ENCODE measurements at places on chromosomes 6 and 20.

DNA sequence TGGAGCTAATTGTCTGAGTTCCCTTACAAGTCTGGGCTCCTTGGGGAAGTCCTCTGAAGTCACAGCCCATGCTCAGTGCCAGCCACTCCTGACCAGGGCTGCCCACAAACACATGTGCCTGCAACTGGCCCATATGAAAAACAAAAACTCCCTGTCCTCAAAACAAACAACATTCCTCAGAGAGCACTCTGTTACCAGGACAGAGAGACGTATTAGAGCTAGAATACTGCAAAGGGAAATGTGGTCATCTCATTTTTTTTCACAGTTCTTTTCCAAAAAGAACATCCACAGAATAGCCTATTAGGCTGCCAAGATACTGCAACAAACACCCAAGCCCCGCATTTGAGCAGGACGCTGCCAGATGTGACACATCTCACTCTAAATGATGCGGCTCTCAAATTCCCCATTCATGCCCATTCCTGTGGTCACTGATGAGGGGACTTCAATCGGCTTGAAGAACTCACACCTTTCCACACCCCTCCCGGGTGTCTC is 71.1 kb downstream of the SLC22A23 start:
- DNase-seq = no peak

DNA sequence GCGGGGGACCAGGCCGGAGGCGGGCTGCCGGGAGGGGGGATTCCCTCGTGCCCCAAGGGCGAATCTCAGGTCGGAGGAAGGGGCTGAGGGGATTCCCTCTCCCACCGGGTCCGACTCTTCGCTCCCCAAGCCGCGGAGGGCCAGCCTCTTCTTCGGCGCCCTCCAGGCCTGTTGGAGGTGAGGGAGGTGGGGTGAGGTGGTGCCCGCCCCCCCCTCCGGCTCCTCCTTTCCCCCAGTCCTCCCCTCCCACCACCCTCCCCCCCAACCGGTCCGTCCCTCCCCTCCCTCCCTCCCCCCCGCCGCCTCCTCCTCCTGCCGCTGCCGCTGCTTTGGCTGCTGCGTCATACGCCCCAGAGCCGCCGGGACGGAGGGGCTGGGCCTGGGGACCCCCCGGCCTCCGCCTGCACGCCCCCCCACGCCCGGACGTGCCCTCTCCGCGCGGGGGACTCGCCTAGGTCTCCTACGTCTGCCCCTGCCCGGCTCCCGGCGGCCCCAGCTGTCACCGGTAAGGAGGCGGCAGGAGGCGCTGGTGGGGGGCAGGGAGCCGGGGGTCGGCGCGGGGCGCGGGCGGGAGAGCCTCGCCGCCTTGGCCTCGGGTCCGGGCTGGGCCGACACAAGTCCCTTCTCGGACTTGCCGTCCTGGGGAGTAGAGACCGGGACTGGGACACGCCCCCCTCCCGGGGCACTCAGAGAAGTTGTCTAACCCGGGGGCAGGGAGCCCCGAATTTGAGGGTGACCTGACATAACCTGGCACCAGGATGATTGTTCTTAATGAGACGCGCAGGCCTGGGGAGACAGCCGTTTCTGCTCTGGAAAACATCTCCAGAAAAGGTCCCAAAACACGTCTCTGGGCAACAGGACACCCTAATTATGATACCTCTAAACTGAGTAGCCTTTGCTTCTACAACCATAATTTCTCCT is at the start of gene PHF1:
PHF1 (plus strand) TSS at position 304 of the 921 bp plus-strand sequence. CDS start 1,250 bp downstream, outside the sequence.
- peak; percentile 95 for DNase-seq

GRCh38 chr6:149076355-149076734 is 241.2 kb upstream of the TAB2 start:
- DNase-seq = no peak

DNA sequence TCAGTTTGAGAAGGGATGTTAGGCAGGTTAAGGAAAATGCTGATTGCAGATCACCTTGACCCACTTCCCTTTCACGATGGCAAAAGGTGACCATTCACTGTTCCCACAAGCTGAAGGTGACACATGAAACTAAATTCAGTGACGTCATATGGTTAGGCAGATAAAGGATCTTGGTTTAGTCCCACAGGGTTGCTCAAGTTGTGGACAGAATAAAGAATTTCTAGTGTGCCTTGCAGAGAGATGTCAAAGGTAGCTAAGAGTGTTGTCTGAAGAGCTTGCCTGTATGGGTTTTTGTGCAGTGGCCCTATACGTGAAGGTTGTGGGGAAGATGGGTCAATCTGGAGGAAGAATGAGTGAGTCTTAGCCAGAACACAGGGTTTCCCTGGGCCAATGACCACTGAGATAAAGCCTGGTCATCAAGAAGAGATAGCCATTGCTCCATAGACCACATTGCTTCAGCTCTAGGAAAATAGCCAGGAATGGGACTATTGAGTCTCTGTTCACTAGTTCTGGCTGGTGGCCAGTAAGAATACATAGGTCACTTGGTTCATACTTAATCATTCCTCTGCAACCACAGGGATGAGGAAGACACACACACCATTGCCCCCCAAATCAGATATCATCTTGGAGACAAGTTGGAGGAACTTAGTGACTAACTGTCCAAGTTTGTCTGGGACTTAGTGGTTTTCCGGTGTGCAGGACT is 148.5 kb upstream of the ATXN1 start:
- DNase-seq = no peak

DNA sequence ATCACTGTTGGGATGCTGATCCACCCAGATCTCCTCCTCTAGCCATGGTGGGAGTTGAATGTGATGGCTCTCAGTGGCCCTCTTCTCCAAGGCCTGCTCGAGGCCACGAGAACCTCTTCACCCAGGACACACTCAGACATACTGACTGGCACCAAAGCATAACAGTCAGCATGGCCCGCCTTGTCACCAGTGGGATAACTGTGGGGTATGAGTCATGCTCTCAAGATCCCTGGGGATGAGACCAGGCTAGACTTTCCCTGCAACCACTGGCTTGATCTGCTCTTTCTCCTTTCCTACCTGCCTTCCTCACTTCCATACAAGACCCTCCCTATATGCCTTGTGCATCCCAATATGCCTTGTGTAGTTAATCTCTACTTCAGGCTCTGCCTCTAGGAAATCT is 66.8 kb downstream of the RIN2 start:
- DNase-seq = no peak

DNA sequence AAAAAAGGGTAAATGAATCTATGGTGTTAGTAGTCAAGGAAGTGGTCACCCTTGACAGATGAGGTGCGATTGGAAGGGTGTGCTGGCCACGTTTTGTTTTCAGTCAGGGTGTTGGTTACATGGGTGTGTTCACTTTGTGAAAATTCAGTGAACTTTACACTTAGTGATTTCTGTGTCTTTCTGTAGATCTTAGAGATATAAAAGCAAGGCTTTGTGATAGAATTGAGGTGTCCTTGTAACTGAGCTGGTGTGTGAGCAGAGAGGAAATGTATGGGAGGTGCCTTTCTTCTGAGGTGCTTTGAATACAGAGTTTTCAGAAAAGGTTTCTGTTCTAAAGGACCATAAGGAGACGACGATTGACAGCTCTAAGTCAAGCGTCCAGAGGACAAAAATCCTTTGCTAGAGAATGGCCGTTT is 90.5 kb downstream of the SAMD3 start:
- DNase-seq = peak; percentile 24

- no peak for DNase-seq
Observed at GRCh38 chr6:81694207-81694606, 58.3 kb downstream of the TENT5A start.

- no peak for DNase-seq
Observed at GRCh38 chr6:100209323-100210136, 215.5 kb upstream of the MCHR2 start.

- no peak for DNase-seq
Observed at GRCh38 chr6:123715006-123715863, 78.5 kb upstream of the TRDN start.

- no peak for DNase-seq
Observed at GRCh38 chr20:19009081-19009688, 195.6 kb downstream of the SCP2D1 start.

DNA sequence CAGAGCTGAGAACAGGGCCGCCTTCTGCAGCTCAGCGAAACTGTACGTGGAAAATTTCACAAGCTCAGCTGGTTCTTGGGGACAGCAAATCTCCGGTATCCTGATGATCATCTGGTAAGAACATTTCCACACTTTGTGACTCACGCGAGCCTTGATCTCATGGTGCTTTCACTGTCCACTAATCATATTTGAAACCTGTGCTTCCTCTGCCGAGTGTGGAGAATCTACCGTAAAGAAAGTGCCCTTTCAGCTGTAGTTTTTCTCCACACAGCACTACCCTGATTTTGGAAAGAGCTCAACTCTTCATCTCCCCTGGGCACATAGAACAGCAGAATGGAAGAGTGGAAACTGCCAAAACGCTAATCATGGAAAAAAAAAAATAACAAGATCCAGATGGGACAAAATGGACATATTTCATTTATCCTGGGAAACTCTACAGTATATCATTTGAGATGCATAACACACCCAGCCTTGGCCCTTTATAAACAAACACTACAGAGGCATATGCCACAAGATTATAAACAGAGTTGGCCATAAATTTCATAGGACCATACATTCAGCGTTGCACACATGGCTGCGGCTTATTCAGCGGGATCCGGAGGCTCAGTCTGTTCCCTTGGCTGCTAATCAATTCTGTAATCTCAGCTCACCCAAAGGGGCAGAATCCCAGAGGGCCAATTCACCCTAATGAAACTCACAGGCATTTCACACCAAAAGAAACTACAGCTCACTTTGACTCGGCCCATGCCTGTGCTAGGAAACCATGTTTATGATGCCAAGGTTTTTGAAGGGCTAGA is 434.5 kb downstream of the HDGFL1 start:
- no peak for DNase-seq

- no peak for DNase-seq
Observed at GRCh38 chr20:35106827-35107380, 14.3 kb upstream of the TRPC4AP start.

DNA sequence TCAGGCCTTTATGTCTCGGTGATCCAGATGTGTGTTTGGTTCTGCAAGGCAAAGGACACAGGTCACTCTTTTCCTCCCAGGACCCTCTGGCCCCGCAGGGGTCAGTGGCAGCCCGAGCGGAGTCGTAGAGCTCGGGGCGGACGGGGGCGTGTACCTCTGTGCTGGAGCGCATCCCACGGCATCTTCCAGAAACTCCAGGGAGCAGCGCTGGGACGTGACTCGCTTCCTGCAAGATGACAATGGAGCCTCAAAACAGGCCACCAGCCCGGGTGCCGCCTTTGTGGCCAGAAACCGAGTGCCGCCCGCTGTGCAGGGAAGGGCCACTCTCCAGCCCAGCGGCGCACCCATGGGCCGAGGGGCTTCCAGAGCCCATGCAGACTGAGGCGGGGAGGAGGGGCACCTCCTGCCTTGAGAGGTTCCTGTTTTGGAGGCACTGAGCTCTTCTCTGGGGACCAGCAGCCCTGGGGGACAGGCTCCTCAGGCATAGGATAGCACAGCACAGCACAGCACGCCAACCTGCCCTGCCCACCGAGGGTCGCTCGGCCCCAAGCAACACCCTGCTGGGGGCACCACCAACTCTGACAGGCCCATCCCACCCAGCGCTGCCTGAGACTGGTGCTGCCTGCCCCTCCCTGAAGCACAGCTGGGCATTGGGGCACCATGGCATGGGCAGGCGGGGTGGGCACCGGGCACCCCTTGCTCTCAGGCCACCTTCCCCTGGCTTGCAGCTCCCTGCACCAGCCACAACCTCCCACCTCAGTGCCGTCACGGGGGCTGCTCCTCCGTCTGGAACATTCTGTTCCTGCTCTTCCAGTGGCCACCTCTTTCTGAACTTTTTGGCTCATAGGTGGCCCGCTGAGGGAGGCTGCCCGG is 9.7 kb downstream of the RPS21 start:
- DNase-seq = no peak

- DNase-seq = no peak
Observed at GRCh38 chr20:34468951-34469350, 47.3 kb upstream of the DYNLRB1 start.

GRCh38 chr6:46983007-46983411 is 59.1 kb downstream of the ADGRF1 start:
- no peak for DNase-seq

- no peak for DNase-seq
Observed at GRCh38 chr6:161226009-161226964, 47.6 kb downstream of the AGPAT4 start.

DNA sequence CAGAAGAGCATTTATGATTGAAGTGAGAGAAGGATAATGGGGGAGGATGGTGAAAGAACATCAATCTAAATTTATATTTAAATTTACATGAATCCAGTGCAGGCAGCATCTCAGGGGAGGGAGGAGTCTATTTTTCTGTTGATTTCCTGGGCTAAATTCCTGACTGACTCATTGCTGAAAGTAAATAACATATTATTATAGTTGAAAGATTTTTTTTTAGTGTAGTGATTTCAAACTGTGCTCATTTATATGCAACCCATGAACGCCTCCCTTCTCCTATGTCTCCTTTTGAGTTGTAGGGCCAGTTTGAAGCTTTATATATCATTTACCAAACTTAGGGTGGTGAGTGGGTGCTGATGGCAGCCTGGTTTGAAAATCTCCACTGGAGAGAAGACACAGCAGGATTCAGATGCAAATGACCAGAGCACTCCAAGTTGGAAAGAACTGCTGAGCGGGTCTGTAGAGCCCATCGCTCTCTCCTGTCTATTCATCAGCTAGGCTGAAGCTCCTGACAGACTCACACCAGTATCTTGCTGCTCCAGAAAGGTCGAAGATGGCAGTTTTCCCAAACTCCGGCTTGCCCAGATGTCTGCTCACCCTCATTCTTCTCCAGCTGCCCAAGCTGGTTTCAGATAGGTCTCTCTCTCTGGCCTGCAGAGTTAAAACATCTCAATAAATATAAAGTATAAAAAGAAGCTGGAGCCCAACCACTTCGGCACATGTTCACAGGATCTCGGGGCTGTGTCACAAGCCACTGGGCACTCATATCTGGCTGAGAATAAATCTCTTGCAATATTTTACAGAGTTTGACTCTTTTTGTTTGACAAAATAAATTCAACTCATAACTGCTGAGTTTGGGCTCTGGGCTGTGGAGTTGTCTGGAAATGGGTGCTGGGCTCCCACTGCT is 18.3 kb downstream of the BTN2A1 start:
- DNase-seq = no peak

DNA sequence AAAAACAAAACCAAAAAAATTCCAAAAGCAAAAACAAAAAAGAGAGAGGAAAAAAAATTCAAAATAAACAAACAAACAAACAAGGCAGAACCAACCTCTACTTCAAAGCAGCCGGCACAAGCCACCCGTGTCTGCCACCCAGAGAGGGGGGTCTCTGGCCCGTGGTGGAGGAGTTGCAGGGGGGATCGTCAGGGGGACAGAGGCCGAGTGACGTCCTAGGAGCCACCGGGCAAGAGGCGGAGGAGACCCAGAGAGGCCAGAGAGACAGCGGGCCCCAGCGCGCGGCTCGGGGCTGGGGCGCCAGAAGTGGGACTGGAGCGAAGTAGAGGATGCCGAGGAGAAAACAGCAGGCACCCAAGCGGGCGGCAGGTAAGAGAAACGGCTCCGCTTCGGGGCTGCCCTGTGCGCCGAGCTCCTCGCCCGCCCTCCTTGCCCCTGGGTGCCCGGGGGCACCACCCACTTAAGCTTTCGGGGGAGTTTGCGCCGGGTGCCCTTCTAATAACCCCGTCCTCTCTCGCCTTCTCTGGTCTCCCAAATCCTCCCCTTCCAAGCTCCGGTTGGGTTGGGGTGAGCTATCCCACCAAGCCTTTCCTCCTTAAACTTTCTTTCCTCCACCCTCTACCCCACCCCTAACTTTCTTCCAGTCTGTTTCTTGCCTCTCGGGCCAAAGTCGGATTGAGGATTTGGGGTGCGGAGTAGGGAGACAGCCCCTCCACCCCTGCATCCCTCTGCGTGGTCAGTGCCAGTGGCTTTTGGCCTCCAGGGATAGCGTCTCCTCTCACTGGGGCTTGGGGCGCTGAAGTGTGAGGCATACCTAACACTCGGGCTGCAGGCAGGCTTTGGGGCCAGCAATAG is 1.0 kb downstream of the TSHZ2 start:
- DNase-seq = peak; percentile 63

- no peak for DNase-seq
Observed at GRCh38 chr6:69305456-69305855, 491.4 kb downstream of the LMBRD1 start.

Data from activated naive CD4-positive, alpha-beta T cell treated with anti-CD3 and anti-CD28 coated beads, Interleukin-2, amount 50 U/mL, for 72 hours (primary cell).